ENCODE measurements at places on chromosomes 4 and X. TPM values are rescaled to one million over a fixed set of nuclear protein-coding genes. Genes with fewer than 3 reads are reported as not detected.

- DNase-seq = no peak
These were observed 144.4 kb upstream of the GUCY1A1 start for GRCh38 chr4:155522201-155522600.

GRCh38 chr4:137370206-137370633 lies 162.1 kb downstream of the PCDH18 start:
- DNase-seq = no peak

DNA sequence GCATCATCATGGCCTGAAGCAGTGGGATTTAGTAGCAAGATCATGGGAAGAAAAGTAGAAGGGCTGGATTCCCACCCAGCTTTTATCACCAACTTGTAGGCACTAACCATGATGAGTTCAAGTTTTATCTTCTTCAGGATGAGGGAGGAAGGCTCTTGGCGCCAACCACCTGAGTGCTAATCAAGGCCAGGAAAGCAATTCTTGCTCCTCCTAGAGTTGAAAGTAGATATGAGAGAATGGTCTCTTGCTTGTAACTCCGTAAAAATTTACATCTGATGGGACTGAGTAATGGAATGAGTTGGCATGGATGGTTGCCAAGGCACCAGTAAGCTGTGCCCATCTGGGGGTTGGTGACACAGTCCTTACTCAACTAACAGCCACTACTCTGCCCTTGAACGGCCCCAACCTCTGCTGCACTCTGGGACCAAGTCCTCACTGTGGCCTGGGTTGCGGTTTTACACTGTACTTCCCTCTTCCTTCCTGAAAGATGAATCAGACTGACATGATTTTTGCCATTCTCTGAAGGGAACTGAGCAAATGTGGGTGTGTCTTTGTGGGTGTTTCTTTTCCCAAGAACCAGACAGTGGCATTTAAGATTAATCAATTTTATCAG lies 39.4 kb upstream of the NDP start:
- DNase-seq = peak; percentile 1

DNA sequence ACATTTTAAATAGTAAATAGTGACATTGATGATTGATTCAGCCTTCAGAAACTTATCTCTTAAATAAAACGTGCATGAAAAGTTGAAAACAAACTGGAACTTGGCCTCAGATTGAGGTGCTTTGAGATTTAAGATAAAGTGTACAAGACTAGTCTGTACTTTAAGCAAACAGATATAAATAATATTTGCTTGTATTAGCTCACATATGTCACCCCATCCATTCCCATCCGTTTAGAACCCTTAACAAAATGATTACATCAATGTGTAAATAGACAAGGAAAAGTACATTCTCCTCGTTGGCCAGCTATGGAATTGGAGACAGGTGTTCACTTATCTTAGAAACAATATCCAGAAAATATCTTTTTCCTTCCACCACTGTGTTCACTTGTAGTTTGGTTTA lies 130.8 kb downstream of the BANK1 start:
- no peak for DNase-seq

- DNase-seq = no peak
These were observed 102.2 kb downstream of the PPEF1 start for GRCh38 chrX:18809641-18810040.

- no peak for DNase-seq
These were observed 31.3 kb downstream of the TRIML2 start for GRCh38 chr4:188078116-188078515.

DNA sequence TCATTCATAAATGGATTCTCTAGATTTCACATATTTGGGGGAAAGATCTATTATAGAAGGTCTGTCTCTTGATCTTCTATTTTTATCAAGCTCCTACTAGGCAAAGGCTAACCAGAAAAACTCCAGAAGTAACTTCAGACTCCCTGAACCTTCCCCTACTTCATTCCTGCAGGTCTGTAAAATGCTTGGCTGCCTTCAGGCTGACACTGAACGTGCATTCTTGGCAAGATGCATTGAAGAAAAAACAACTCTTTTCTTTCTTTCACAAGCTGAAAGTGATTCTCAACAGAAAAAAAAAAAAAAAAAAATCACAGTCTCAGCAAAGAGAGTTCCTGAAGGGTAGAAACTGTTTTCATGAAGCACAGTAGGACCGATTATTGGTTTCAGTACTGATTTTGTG lies 12.7 kb downstream of the OPHN1 start:
- DNase-seq = no peak

DNA sequence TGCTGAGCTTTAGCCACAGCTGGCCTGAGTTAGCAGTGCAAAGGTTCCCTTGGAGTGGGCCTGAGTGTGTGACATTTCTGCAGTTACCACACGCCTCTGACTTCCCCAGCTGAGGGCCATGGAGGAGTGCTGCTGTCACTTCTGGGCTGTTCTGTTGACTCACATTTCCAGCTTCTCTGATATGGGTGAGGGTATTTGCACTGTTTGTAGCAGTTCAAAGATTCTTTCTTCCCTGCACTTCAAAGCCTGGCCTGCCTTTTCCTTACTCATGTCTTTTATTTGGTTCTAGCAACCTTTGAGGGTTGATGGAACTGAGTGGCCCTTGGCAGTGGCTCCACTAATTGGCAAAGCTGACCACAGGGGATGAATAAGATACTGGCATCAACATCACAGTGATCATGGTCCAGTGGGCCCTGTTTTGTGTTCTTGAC lies 26.4 kb upstream of the SCML1 start:
- no peak for DNase-seq

GRCh38 chr4:36237366-36238313 lies 6.7 kb downstream of the ARAP2 start:
- DNase-seq = no peak

- no peak for DNase-seq
These were observed 24.1 kb downstream of the ZCCHC12 start for GRCh38 chrX:118847676-118848075.

DNA sequence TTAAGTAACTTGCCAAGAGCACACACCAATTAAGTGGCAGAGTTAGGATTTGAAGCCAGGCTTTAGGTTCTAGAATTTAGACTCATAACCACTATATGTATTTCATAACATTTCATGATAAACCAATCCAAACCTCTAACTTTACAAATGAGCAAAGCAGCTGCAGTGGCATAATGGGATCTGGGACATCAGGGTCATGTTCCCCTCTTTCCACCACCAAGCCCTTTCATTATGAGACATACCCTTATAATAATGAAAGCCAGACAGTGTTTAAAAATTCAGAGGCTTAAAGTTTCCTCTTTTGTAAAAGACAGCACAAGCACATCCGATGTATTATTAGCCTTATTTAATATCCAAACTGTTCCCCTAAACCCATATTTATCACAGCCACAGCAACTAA lies 28.3 kb upstream of the AMELX start:
- no peak for DNase-seq

- peak; percentile 20 for DNase-seq
These were observed 138.6 kb downstream of the AFF1 start for GRCh38 chr4:87073199-87074120.

GRCh38 chr4:136637071-136637777 lies 895.1 kb downstream of the PCDH18 start:
- no peak for DNase-seq

GRCh38 chrX:133746593-133746992 lies 238.8 kb downstream of the GPC3 start:
- no peak for DNase-seq

DNA sequence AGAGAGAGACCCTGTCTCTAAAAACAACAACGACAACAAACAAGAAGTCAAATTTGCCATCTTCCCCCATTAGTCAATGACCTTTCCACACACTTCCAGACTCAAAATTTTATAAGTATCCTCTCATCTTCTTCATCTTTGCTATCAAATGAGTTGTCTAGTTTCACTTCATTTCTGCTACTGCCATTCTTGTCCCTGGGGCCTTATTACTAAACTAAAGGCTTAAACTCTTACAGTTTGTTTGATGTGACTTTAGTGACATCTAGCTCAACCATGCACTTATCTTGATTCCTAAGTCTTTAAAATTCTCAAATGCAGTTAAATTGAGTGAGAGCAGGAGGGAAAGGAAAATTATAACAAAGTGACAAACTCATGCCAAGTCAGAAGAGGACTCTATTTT lies 271.8 kb upstream of the GK2 start:
- DNase-seq = no peak

DNA sequence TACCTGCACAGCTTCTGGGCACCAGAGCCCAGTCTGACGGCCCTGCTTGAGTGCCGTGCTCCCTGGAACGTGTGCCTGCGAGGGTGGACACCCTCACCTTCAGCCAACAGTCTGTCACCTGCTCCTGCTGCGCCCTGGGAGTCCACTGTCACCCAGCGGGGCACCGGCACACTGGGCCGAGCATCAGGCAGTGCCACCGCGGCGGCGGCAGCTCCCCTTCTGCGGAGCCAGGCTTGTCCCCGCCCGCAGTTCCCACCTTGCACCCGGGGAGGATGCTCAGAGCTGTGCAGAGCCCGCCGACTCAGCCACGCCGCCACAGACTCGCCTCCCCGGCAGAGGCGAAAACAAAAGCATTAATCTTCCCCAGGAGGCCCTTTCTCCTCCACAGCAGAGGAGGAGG lies 86.8 kb downstream of the ABLIM2 start:
- DNase-seq = no peak

- no peak for DNase-seq
These were observed 68.3 kb upstream of the PGM2 start for GRCh38 chr4:37758226-37758625.

GRCh38 chrX:12791257-12792228 lies at the start of gene PRPS2:
Gene PRPS2, plus strand, starts transcription at chrX:12791412. Its CDS starts 86 bp downstream, at chrX:12791498.
- DNase-seq = peak; percentile 62

- DNase-seq = no peak
These were observed 633 bp downstream of the FAM199X start for GRCh38 chrX:104166735-104167436.

DNA sequence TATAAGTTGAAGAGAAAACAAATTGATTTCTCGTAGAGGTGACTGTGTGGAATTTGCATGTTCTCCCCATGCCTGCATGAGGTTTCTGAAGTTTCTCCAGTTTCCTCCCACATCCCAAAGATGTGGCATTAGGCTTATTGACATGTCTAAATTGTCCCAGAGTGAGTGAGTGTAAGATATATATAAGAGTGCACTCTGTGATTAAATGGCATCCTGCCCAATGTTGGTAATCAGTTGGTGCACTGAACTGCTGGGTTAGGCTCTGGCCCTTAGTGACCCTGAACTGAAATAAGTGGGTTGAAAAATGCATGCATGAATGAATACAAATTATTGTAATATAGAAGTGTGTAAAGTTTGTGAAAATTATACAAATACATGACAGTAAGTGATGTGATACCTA lies 1106.5 kb downstream of the TECRL start:
- no peak for DNase-seq

GRCh38 chr4:79237851-79238250 lies 88.0 kb downstream of the NAA11 start:
- no peak for DNase-seq

USP26 gene
- not detected for total RNA-seq

FAM184B gene
- not detected for total RNA-seq

EDA gene
- total RNA-seq = 1.6 TPM

LIMCH1 gene
- total RNA-seq = not detected

GAB3 gene
- 5.1 TPM for total RNA-seq

SSX4 gene
- not detected for total RNA-seq

ADRA2C gene
- not detected for total RNA-seq

STATH gene
- not detected for total RNA-seq

STOX2 gene
- not detected for total RNA-seq

UGT2B15 gene
- total RNA-seq = not detected

C4orf51 gene
- not detected for total RNA-seq

MAMLD1 gene
- total RNA-seq = 15.0 TPM

CTSO gene
- total RNA-seq = 0.93 TPM

ETDA gene
- not detected for total RNA-seq

SMPX gene
- total RNA-seq = not detected

KLF8 gene
- 6.7 TPM for total RNA-seq

NXF3 gene
- not detected for total RNA-seq
